Left kidney (tissue), 8 donors: ENCODE measurements at places on chromosomes 4 and X.

DNA sequence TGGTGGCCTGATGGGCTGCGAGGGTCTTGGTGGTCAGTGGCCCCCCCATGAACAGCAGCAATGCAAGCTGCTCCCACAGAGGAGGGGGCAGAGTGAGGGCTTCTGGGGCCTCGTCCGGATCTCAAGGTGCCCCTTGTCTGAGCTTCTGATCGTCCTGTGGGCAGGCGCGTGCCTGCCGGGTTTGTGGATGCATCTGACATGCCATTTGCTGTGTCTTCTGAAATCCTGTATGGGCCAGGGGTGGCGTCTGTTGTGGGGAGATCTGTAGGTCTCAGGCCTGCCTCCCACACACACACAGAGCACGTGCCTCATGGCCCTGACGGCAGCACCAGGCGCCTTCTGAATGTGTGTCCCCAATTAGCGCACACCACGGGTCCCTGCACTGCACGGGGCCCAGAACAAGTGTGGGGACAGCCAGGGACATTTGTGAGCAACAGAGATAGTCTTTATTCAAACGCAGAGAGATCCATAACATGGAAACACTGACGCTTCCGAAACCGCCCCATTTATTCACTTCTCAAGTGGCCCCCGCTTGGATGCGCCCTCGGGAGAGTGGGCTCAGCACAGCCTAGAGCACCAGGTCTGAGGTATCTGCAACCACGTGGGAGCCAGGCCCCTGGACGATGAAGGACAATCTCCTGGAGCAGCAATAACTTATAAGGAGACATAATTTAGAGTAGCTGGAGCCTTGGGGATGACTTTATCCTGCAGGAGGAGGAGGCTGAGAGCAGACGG lies 5.7 kb downstream of the SPON2 start:
- DNase-seq = no peak

- DNase-seq = no peak
Measured at GRCh38 chr4:74418063-74418670, 26.8 kb upstream of the AREG start.

DNA sequence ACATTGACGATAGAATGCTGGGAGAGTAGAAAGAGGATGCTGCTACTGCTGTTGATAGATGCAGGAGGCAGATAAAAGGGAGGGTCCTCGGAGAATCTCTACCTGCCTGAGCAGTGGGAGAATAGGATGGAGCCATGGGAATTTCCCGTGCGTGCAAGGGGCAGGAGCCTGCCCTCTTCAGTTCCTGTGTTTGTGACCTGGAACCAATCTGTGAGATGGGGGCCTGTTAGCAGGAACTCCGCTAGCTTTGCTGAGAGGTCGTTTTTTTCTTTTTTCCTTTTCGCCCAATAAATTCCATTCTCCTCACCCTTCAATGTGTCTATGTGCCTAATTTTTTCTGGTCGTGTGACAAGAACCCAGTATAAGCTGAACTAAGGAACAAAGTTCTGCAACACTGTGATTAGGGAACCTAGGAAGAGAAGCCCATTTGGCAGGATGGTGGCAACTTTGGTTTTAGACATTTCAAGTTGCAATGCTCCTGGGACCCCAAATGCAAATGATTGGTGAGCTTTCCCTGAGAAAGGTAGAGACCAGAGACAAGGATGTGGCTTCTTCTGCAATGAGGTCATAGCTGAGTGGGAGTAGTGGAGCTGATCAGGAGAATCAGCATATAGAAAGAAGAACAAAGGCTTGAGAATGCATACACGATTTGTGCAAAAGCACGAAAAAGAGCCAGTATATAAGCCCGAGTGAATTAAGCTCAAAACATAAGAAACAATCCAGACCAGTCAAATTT lies 23.9 kb downstream of the SLC39A8 start:
- DNase-seq = no peak

GRCh38 chrX:136166221-136166855 lies 19.0 kb downstream of the FHL1 start:
- DNase-seq = no peak

GRCh38 chr4:6085691-6086628 lies 67.7 kb upstream of the C4orf50 start:
- no peak for DNase-seq

GRCh38 chr4:10734697-10735096 lies 50.1 kb upstream of the CLNK start:
- no peak for DNase-seq

- no peak for DNase-seq
Measured at GRCh38 chr4:107647591-107647990, 72.4 kb downstream of the PAPSS1 start.

GRCh38 chr4:70925418-70925817 lies 23.2 kb downstream of the MOB1B start:
- DNase-seq = no peak

DNA sequence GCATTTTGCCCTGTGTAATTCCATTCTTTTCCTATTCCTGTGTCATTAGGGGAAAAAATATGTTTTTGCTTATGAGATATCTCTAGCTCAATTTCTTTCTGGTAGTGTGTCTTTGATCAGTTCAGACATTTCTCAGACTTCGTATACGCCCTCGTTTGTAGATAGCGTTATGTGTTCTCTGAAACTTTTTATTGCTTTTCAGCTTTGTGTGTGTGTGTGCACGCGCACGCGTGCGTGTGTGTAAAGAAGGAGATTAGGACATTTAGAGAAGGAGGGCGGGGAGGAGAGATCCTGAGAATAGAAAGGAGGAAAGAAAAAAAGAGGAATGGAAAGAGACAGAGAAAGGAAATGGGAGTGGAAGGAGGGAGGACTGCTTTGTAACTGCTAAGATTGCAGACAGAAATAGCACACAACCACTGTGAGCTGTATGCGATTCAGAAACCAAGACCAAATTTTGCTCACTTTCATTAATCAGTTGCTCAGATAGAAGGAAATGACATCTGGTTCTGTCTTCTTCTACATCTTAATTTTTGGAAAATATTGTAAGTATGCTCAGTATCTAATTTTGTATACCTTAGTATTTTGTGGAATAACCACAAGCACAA lies at the start of gene RXFP1:
Gene RXFP1 (plus strand): TSS at position 399 of the 605 bp plus-strand sequence. CDS start 95 bp downstream, at position 494.
- no peak for DNase-seq

- DNase-seq = no peak
Measured at GRCh38 chr4:14520171-14520570, 482.1 kb upstream of the CPEB2 start.

- DNase-seq = no peak
Measured at GRCh38 chr4:140052050-140052449, 101.9 kb downstream of the MAML3 start.

DNA sequence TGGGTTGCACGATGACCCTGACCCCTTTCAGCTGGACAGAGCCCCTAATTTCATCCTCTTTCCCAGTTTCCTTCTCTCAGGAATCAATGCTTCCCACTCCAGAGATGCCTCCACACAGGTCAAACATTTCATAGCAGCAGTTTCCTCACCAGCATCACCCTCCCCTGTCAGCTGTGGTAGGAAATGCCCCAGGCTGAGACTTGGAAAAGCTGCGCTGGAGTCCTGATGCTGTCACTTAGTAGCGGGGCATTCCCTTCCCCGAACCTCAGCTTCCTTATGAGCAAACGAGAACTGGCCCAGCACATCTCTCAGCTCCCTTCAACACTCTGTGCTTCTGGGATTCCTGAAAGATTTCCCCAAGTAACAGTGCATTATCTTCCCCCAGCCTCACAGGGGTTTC lies 2.7 kb downstream of the GJB1 start:
- no peak for DNase-seq

DNA sequence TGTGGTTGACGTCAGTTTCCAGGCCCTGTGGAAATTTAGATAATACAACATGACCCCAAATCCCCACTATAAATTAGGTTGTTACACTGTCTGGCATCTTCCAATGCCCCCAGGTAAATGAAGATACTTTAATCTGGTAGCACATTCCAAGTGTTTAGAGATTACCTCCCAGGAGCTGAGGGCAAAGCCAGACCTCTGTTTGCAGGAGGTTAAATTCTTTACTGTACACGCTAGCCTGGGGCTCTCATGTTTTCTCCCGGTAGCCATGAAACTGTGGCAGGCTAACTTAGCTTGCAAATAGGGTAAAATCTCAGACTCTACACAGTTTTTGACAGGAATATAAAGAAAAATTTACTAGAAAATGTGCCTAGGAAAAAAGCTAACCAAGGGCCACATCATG lies 450.0 kb downstream of the PDGFC start:
- DNase-seq = no peak
